ENCODE measurements at places on chromosomes 13 and 19. TPM values are rescaled to one million over a fixed set of nuclear protein-coding genes. Genes with fewer than 3 reads are reported as not detected.
A peak's percentile ranks its signal among the peaks of the same experiment; 100 is the strongest.

The NLRP13 gene
- not detected for total RNA-seq

The PGLYRP2 gene
- not detected for total RNA-seq

The ONECUT3 gene
- total RNA-seq: not detected

The ZNF470 gene
- 4.3 TPM for total RNA-seq

The CEACAM4 gene
- total RNA-seq: not detected

The SPACA4 gene
- total RNA-seq: not detected

The TMPRSS9 gene
- total RNA-seq: not detected

The ZNF541 gene
- 0.22 TPM for total RNA-seq

DNA sequence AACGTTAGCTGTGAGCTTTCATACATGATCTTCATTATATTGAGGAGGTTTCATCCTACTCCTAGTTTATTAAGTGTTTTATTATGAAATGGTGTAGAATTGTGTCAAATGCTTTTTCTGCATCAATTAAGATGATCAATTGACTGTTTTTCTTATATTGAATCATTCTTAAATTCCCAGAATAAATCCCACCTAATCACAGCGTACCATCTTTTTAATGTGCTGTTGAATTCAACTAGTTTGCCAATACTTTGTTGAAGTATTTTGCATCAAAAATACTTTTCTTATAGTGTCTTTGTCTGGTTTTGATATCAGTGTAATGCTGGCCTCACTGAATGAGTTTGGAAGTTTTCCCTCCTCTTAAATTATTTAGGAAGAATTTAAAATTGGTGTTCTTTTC lies 138.6 kb upstream of the SGCG start:
- no peak overlapping the region for H3K4me3 ChIP-seq
- H3K36me3 ChIP-seq: no peaks in the 10 kb centered on the region
- H3K4me1 ChIP-seq: no peaks in the 10 kb centered on the region
- DNase-seq: no peak
- H3K27ac ChIP-seq: no peak overlapping the region
- peaks cover 13% of the 10 kb centered on the region for H3K27me3 ChIP-seq

GRCh38 chr13:51601601-51602565 lies 17.6 kb downstream of the WDFY2 start:
- H3K4me3 ChIP-seq: no peak overlapping the region
- H3K27ac ChIP-seq: no peak overlapping the region
- H3K36me3 ChIP-seq: peaks cover 6% of the 10 kb centered on the region
- peaks cover 25% of the 10 kb centered on the region for H3K4me1 ChIP-seq

GRCh38 chr13:77459592-77459991 lies 75.9 kb upstream of the SCEL start:
- DNase-seq: no peak
- no peak overlapping the region for H3K4me3 ChIP-seq
- no peaks in the 10 kb centered on the region for H3K36me3 ChIP-seq
- H3K4me1 ChIP-seq: no peaks in the 10 kb centered on the region
- peaks cover 3% of the 10 kb centered on the region for H3K27me3 ChIP-seq

- no peak overlapping the region for H3K4me3 ChIP-seq
- H3K4me1 ChIP-seq: peaks cover 94% of the 10 kb centered on the region
- no peaks in the 10 kb centered on the region for H3K27me3 ChIP-seq
- no peak for DNase-seq
- H3K36me3 ChIP-seq: peaks cover 30% of the 10 kb centered on the region
Measured at GRCh38 chr13:40578055-40578454, 88.4 kb downstream of the FOXO1 start.

DNA sequence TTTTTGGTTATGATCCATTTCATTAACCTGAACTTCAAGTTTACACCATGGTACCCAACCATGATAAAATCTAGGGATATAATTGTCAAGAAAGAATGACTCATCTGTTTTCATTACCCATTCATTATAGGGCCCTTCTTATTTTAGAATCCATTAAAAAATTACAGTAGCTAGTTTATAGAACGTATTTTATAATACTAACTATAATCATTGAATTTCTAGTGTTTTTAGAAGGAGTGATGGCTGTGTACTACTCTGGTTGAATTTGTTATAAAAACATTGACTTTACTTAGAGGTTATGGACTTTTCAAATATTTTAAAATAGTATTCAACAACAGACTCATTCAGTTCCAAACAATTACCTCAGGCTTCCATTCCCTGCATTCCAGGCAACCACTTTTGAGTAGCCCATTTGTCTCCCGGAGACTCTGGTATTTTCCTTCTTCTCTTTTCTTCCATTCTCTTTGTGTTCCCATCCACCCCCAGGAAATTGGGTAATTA lies 71.9 kb upstream of the KLF12 start:
- H3K4me3 ChIP-seq: no peak overlapping the region
- no peak overlapping the region for H3K27ac ChIP-seq
- no peak for DNase-seq
- H3K27me3 ChIP-seq: no peaks in the 10 kb centered on the region
- peaks cover 2% of the 10 kb centered on the region for H3K4me1 ChIP-seq
- no peaks in the 10 kb centered on the region for H3K36me3 ChIP-seq

- peaks cover 27% of the 10 kb centered on the region for H3K4me1 ChIP-seq
- peaks cover 2% of the 10 kb centered on the region for H3K36me3 ChIP-seq
- H3K27me3 ChIP-seq: no peaks in the 10 kb centered on the region
- no peak overlapping the region for H3K4me3 ChIP-seq
Measured at GRCh38 chr19:43527860-43528622, 1.0 kb upstream of the ETHE1 start.

DNA sequence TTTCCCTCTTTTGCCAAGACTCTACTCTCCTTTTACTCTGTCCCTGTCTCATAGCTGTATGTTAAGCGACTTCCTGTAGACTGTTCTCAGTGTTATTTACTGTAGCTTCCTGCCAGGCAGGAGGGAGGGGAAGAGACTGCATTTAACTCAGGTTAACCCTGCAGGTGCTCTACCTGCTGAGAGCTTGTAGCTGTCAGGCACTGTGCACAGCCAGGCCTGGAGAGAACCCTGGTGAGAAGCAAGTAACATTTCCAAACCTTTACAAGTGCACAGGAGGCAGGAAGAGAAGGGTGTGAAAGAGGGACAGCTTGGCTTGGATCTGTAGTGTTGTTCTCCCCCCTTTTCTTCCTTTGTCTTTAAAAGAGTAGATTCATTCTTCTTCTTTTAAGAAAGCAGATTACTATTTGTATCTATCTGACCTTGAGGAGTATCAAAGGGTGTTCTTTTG lies 167.1 kb downstream of the LMO7 start:
- no peak overlapping the region for H3K4me3 ChIP-seq
- no peak for DNase-seq
- peak overlapping the region; percentile 70 for H3K27ac ChIP-seq
- H3K4me1 ChIP-seq: peaks cover 33% of the 10 kb centered on the region
- no peaks in the 10 kb centered on the region for H3K27me3 ChIP-seq
- H3K36me3 ChIP-seq: peaks cover 18% of the 10 kb centered on the region

DNA sequence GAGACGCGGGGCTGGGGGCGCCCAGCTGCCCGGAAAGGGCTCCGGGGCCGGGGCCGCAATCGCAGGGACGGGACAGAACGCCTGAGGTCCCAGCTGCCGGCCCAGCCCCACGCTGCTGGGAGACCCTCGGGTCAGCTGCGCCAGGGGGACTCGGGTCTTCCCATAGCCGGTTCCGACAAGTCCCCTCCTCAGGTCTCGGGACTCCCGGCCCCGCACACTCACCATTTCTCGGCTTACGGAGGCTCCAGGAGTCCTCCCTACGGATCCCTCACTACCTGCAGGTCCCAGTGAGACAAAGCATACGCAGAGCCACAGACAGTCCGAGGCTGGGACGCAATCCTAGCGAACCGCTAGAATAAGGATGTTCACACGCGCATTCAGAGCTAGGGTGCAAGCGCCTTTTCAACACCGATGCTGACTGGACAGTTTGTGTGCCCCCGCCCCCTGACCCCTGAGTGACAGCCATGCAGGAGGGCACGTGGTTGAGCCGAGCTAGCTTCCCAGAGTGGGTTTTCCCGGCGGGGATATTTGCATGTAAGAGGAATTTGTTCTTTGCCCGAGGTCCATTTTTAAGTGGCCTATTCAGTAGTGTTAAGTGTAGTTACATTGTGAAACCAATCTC lies 13.6 kb downstream of the ZNF490 start:
- H3K27ac ChIP-seq: no peak overlapping the region
- no peak overlapping the region for H3K4me3 ChIP-seq
- H3K36me3 ChIP-seq: peaks cover 10% of the 10 kb centered on the region
- H3K27me3 ChIP-seq: no peaks in the 10 kb centered on the region
- peaks cover 4% of the 10 kb centered on the region for H3K4me1 ChIP-seq
- DNase-seq: no peak

DNA sequence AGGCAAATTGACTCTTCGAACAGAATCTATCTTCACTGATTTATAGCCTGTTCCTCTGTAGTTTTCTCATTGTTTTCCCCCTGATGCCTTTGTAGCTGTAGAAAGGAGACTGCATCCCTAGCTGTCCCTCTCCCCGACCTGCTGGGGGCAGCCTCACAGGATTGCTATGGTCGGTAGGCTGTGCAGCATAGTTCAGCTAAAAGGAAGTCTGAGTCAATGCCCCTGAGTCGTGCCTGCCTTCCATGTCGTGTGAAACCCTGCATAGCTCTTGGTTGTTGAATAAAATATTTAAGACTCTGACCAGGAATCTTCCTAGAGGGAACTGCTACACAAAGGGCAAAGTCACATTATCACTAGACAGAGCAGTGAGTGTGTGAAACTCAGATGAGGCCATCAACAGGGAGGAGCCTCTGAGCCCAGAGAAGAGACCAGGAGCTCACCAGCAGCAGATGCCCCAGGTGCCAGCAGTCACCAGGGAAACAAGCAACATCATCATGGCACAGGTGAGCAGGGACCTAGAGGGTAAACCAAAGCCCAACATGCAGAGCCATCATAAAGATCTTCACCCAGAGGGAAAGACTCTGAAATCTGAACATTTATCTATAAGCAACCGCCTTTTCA lies 108.4 kb upstream of the NBEA start:
- no peak overlapping the region for H3K27ac ChIP-seq
- H3K36me3 ChIP-seq: no peaks in the 10 kb centered on the region
- no peak overlapping the region for H3K4me3 ChIP-seq
- DNase-seq: no peak

DNA sequence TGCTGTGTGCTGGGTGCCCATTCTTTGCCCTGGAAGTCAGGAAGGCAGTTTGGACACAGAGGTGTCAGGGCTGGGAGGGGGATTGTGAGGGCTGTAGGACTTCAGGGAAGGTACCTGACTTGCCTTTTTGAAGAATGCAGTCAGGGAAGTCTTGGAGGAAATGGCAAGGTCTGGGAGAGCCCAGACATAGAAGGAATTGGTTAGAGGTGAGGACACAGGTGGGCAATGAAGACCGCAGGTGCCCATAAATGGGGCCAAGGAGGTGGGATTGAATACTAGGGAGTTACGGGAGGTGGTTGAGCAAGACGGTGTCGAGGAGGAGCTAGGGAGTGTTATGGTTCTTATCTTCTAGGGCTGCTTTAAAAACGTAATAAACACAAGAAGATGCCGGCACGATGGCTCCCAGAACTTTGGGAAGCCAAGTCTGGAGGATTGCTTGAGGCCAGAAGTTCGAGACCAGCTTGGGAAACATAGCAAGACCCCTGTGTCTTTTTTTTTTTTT lies 1.4 kb upstream of the DDA1 start:
- H3K27me3 ChIP-seq: no peaks in the 10 kb centered on the region
- H3K36me3 ChIP-seq: peaks cover 19% of the 10 kb centered on the region
- peaks cover 39% of the 10 kb centered on the region for H3K4me1 ChIP-seq

- H3K36me3 ChIP-seq: peaks cover 9% of the 10 kb centered on the region
- H3K4me1 ChIP-seq: peaks cover 5% of the 10 kb centered on the region
Measured at GRCh38 chr13:59978862-59979261, 184.9 kb downstream of the DIAPH3 start.

DNA sequence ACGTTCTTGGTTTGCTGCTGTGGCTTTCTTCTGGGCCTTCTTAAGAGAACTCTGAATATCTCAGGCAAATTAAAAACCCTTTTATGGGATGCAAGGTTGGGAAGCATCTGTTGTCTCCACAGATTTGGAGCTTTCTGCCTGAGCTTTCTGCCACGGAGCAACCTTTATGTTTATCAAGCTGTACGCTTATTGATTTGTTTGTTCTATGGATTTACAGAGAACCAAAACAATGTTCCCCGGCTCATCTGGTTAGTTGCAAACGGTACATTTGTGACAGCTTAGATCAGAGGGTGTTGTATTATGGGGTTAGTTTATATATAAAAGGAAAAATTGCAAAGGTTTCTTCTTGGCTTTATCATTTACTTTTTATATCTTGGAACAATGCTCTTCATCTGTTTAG lies 479.6 kb downstream of the DIAPH3 start:
- DNase-seq: no peak
- no peak overlapping the region for H3K27ac ChIP-seq
- no peaks in the 10 kb centered on the region for H3K27me3 ChIP-seq
- no peak overlapping the region for H3K4me3 ChIP-seq

DNA sequence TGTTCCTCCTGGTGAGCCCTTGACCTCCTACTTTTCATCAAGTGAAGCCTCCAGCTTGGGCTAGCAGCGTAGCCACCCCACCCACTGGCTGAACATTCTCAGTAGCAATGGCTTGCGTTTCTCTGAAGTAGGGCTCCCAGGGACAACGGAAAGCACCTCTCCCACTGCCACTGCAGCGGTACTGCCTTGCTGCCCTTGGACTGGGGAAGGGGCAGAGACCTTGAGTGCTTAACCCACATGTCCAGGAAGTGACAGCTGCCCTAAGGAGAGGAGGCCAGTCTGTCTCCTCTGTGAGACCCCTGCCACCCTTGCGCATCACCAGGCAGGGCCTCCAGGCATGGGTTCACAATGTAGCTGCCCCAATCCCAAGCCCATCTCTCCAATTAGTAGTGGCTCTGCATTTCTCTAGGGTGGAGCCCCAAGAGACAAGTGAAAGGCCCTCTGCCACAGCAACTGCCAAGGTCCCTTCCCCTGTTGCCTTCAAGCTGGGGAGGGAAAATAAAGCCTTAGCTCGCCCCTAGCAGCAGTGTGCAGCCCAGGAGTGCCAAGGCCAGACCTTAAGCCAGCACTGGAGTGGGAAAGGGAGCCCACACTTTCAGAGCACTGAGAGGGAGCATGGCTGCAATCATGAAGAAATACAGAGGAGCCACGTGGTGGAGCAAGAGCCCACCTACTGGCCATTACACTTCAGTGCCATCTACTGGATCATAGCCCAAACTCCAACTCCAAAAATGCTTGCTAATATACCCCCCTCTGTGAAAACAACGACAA lies 175.9 kb upstream of the TRPC4 start:
- no peaks in the 10 kb centered on the region for H3K27me3 ChIP-seq

All from activated naive CD8-positive, alpha-beta T cell treated with anti-CD3 and anti-CD28 coated beads for 36 hours (primary cell).